Right cardiac atrium (tissue), 5 donors: ENCODE measurements at places on chromosomes 16 and 17. TPM values are rescaled to one million over a fixed set of nuclear protein-coding genes. Genes with fewer than 3 reads are reported as not detected.

DNA sequence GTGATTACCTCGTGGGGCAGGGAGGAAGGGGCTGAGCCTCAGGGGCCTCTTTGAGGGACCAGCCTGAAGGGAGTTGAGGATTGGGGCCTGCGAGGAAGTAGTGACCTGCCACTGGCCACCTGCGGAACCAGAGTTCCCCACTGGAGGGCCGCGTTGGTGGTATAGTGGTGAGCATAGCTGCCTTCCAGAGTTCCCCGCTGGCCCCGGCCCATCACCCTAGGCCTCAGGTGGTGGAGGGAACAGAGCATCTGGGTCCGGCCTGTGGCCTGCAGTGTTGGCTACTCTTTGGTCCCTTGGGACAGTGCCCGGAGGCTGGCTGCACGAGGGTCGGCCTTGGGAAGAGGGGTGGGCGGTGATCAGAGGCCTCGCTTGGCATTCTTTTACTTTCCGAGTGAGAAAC lies 20.5 kb downstream of the MGAT5B start:
- no peak for DNase-seq

DNA sequence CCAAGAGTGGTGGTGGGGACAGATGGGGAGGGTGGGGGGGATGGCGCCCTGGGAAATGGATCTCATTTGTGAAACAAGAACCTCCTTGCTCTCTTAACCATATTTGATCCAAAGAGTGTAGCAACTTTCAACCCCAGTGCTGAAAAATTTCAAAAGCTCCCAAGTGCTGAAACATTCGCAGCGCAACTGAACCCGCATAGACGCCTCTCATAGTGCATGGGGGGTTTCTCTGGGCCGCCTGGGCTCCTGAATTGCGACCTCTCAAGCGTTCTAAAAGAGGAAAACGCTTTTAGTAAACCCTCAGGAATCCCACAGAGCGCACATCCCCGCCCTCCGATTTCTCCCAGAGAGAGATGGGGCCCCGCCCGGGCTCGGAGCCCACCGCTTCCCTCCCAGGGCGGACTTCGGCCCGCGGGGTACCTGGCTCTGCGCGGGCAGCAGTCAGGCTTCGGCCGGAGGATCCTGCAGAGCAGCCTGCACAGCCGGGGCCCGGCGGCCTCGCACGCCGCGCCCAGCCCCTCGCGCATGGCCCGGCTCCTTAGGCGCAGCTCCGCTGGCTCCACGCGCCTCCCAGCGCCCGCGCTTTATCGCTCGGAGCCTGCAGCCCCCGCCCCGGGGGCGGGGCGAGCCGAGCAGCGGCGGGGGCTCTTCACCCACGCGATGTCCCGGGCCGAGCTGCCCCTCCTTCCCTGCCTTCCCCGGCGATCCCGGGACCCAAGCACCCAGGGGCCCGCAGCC lies 7.0 kb downstream of the NOS2 start:
- peak; percentile 73 for DNase-seq

- no peak for DNase-seq
These were observed 142.2 kb downstream of the ABCA8 start for GRCh38 chr17:68812876-68813584.

DNA sequence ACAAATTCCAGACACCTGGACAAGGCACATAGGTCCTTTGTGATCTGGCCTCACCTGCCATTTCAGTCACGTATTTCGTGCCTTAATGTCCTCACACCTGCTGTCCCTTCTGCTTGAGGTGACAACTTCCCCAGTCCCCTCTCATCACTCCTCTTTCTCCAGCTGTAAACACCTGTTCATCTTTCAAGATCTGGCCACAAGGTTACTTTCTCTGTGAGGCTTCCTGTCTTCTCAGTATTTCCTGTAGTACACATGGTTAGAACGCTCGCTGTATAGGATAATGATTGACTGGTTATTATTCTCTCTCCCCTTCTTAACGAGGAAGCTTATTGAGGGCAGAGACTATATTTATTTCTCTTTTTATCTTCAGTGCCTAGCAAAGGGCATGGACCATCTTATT lies 74.5 kb upstream of the PMFBP1 start:
- no peak for DNase-seq

DNA sequence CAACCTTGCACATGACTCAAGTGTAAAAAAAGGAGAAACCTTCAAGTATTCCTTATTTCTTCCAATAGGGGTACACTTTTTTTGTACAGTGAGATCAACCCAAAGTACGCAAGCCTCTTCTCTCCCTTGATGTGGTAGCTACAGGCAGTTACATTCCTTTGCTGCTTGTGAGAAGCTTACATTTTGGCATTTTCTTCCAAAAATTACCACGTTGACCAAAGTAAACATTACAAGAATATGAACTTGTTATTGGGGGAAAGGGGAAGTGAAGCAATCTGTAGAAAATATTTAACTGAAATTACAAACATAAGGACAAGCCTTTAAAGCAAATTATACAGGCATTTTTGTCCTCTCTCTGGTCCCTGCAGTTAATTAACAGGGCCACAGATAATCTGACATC lies 97.0 kb upstream of the TOB1 start:
- no peak for DNase-seq

GRCh38 chr17:80754846-80755245 lies 210.2 kb downstream of the RPTOR start:
- no peak for DNase-seq

DNA sequence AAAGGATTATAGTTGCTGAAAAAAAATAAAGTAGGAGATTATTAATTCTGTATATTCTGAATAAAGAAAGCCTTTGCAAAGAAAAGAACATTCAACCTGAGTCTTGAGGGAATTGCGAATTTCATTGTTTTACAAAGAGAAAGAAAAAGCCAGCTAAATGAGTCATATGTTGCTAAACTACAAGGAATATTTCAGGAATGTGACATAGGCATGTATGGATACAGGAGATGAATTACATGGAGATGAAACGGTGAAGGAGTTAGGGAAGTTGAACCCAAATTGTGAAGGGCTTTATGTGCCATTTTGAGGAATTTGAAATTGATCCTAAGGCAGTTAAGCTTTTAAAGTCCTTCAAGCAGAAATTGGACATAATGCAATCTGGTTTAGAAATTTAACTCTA lies 177.3 kb upstream of the RBL2 start:
- DNase-seq, result no peak

Gene NLRC3
- polyA plus RNA-seq, result 0.68 TPM
